GM12891 (cell line): ENCODE measurements at places on chromosomes 3 and 15.

DNA sequence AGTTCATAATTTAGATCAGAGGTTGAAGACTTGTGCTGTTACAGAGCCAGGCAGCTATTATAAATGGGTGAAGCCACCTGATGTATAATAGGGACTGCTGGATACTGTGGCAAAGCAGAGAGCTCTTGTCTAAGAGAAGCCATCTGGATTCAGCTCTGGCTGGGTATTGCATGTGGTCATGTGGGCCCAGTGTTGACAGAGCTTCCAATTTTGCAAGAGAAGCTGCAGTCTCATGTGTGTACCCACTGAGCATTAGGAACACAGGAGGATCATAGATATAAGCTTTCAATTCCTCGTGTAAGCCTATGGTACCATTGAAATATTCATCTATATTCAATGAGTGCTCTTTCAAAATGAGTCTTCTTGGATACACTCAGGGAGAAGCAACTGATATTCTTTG lies 303.9 kb upstream of the SLCO3A1 start:
- DNase-seq: no peak

GRCh38 chr3:146404436-146404835 lies 64.9 kb downstream of the PLSCR2 start:
- no peak for DNase-seq

DNA sequence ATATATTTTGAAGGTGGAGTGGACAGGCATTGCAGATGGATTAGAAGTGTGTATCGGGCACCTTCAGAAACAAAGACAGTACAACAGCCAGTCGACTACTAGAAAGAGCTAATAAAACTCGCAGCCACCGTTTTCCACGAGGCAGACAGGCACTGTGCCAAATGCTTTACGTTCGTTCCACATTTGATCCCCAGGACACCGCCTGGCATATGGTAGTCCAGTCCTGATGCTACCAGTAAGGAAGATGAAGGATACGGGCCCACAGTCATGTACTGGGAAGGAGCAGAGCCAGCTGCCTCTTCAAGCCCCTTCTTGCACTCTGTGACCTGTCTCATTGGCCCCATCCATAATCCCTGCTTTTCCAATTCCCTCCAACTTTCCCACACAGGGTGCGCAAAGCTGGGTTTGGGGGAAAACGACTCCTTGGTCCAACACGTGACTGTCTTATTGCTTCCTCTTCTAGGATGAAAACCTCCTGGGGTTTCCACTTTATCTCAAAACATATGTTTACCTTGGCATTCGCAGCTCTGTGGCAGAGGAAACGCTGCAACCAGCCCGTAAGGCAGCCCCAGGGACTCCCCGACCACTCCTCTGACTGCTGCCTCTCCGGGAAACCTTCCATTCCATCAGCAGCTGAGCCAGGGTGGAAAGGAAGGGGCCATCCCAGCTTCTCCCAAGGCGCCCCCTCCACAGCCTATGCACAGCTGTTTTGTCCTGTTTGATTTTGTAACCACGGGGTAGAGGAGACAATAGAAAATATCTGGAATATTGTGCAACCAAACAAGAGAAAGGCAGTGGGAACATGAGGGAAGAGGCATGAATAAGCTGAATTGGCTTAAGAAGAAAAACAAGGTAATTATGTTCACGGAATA lies 107.4 kb downstream of the ADAMTS17 start:
- no peak for DNase-seq

- no peak for DNase-seq
These were observed 137.0 kb downstream of the TBC1D2B start for GRCh38 chr15:77940381-77940947.
